ENCODE measurements at places on chromosomes 5 and 9.
A peak's percentile ranks its signal among the peaks of the same experiment; 100 is the strongest.

GRCh38 chr9:127912296-127912695 is 4.5 kb downstream of the ST6GALNAC4 start:
- no peak for DNase-seq

DNA sequence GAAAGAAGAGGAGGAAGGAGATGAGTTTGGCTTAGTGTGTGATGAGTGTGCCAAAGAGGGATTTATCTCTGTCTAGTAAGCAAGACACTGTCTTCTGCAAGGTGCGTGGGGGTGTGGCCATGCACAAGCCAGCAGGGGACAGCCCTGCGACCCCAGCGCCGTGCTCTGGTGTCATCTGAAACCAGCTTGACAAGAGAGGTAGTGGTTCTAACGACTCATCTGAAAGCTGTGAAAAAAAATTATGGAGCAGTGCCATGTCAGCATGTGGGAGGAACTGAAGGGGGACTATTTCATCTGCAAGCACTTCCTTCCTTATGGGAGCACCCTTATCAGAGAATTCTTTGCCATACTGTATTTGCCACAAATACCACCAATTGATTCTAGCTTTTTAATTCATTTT is 398.6 kb downstream of the PSAT1 start:
- DNase-seq, result no peak

GRCh38 chr9:115615821-115616665 is 498.1 kb upstream of the TNC start:
- DNase-seq, result no peak

DNA sequence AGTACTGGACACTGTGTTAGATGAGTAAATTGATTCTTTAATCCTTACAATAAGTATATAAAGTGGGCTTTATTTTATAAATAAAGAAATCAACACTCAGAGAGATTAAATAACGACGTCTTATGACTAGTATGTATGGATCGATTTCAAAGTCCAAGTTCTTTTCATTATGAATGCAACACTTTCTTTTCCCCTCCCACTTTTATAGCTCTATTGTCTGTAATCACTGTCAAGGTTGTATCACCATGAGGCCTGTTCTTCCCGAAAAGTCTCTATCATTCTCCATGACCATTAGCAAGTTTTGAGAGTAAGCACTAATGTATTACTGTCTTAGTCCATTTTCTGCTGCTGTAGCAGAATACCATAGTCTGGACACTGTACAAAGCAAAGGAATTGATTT is 228.4 kb downstream of the TLR4 start:
- no peak for DNase-seq

GRCh38 chr5:116329503-116329902 is 244.7 kb downstream of the COMMD10 start:
- no peak for DNase-seq

- DNase-seq, result no peak
These were observed 22.1 kb upstream of the LRRC14B start for GRCh38 chr5:169071-169727.

- no peak for DNase-seq
These were observed 42.6 kb upstream of the TSLP start for GRCh38 chr5:111028865-111029264.

- no peak for DNase-seq
These were observed 99.6 kb downstream of the ASTN2 start for GRCh38 chr9:117315236-117315635.

- DNase-seq, result no peak
These were observed 467 bp upstream of the SMIM32 start for GRCh38 chr5:136193322-136193935.

- DNase-seq, result peak; percentile 19
These were observed 74.7 kb downstream of the FGF1 start for GRCh38 chr5:142611154-142611553.

DNA sequence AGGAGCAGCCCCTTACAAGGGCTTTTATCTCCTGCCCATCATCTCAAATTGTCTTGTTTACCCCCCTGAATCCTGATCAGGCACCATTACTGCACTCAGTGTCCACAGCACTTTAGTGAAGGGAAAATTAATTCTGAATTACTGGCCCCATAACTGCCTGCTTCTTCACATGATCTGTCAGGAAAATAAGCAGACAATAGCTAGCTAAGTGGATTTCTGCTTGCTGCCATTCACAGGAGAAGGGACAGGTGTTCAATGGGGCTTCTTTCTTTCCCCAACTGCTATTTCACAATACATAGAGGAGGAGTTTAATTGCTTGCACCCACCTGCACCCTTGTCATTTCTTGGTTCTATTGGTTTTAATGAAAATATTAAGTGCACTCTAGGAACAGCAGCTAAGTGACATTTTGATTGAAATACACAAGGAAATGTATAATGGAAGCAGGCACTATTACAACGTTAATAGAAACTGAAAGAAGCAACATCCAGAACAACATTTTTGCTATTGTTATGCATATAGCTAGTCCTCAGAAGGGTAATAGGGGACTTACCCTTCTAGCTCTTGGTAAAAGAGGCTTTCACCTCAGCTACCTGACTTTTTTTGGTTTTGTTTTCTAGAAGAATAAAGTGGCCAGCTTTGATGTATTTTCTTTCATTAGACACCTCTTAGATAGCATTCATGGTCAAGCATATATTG is 599.3 kb upstream of the TLE4 start:
- no peak for DNase-seq

DNA sequence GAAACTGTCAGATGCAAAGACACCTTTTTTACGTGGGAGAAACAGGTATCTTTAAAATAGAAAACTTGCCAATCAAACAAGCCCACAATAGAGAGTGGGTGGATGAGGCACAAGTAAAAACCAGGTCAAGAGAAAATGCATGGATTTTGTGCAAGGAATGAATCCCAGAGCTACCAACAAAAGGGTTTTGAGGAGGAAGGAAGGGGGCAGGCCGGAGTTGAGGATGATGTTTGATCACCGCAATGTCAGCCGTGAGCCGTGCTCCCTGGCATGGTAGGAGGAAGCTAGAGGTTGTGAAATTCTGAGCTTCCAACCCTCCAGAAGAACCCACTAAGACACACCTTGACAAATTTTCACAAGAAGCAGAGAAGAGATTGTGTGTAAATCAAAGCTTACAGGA is 53.2 kb downstream of the HRH2 start:
- no peak for DNase-seq

GRCh38 chr5:125652761-125653160 is 770.4 kb upstream of the GRAMD2B start:
- DNase-seq, result no peak

DNA sequence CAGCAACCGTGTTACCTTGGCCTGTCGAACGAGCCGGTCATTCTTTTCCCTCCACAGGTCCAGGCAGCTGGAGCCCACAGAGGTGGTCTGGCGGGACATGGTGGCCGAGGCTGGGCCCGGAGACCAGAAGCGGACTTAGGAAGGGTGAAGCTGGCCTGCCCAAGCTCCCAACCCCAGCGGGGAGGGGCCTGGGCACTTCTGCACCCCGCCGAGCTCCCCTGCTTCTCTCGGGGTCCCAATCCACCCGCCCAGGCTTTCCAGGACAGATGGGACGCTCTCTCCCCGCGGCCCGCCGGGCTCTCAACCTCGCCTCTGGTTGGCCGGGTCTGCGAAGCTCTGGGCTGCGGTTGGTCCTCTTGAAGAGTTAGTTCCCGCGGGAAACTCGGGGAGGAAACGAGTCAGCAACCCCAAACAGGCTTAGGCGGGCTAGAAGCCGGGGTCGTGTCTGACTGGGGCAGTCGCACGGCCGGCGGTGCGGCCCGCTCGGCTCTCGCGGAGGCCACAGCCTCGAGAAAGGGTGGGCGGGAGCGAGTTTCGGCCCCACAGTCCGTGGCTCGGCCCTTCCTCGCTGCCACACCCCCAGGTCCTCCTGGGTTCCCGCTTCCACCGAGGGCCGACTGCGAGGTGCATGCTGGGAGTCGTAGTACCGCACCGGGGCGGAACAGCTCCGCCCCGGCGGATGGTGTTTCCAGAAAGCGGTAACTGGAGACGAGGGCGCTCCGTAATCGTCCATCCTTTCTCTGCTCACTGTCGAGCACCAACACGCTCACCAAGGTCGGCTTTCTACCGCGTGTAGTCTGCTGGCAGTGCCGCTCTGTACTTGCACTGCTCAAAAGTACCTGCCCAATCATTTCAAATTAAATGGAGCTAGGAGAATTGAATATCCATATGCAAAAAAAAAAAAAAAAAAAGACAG is at the start of gene FANCG:
Gene FANCG, minus strand, starts transcription at position 517 of the 916 bp plus-strand sequence. Its CDS starts 418 bp downstream, at position 99.
- DNase-seq, result peak; percentile 81

DNA sequence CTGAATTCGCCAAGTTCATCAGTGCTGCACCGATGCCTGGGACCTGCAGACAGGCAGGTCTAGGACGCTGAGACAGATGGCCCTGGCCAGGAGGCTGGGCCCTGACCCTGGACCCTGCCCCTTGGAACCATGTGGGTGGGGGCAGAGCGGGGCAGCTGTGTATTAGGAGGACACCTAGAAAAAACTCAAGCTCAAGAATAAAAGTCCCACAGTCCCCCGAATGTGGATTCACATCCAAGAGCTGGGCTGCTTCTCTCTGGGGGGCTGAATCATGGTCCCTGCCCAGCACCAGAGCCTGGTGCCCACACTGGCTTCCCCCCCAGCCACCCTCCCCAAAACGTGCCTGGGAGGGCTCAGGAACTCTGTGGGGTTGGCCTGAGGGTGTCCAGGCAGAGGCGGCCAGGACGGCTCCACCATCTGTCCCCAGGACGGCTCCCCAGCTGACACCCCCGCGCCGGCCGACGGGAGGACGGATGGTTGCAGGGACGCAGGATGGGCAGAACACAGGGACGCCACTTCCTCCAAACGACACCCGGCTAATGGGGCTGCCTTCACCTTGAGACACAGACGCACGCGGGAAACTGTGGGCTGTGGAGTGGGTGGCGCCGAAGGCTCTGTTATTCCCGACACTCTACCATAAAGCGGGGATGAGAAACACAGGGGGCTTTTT is 34.9 kb downstream of the EXD3 start:
- no peak for DNase-seq

All from GM12864 (cell line).